ENCODE measurements at places on chromosomes 1 and 21.
A peak's percentile ranks its signal among the peaks of the same experiment; 100 is the strongest.

DNA sequence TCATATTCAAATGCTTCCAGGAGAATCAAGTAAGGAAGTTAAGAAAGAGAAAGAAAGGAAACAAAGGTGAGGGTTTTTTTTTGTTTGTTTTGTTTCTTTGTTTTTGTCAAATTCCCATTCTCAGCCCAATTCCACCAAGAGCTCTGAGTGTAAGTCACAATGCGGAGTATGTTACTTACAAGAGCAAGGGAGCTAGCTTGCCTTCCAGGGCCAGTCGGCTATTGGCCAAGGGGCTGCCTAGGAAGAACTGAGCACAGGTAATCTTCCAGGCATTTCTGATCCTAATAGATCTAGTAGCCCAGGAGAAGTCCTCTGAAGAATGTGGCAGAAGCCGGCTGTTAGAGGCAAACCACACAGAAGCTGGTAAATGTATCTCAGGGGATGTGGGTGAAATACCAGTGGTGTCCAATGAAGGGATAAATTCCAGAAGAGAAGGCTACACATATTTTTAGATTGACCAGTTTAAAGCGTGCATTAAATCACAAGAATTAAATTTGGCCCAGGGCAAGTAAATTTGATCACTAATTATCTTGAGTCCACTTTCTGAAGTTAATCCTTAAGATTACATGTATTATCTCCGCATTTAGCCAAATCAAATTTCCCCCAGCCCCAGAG lies 239.6 kb upstream of the ADAMTS5 start:
- DNase-seq, result no peak

- DNase-seq, result no peak
Observed at GRCh38 chr1:82924666-82925065, 1074.3 kb downstream of the TTLL7 start.

DNA sequence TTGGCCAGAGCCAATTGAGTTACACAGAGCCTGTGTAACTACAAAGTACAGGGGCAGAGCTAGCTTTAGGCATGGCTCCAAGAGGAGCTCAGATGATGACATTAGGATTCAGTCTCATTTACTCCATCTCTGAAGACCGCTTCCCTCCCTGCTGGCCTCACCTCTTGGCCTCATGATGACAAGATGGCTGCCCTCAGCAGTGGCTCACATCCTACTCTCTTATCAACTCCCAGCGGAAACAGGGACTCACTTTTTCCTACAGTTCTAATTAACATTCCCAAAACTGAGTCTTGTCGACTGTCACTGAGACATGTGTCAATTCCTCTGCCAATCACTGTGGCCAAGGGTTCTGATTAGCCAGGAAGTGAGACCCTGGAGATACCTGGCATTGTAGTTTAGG lies 59.4 kb upstream of the ECE1 start:
- DNase-seq, result no peak

- no peak for DNase-seq
Observed at GRCh38 chr1:94745742-94746141, 74.4 kb upstream of the SLC44A3 start.

- no peak for DNase-seq
Observed at GRCh38 chr1:175820456-175821025, 77.1 kb upstream of the TNR start.

GRCh38 chr1:230728710-230729392 lies 14.9 kb upstream of the AGT start:
- DNase-seq, result no peak

DNA sequence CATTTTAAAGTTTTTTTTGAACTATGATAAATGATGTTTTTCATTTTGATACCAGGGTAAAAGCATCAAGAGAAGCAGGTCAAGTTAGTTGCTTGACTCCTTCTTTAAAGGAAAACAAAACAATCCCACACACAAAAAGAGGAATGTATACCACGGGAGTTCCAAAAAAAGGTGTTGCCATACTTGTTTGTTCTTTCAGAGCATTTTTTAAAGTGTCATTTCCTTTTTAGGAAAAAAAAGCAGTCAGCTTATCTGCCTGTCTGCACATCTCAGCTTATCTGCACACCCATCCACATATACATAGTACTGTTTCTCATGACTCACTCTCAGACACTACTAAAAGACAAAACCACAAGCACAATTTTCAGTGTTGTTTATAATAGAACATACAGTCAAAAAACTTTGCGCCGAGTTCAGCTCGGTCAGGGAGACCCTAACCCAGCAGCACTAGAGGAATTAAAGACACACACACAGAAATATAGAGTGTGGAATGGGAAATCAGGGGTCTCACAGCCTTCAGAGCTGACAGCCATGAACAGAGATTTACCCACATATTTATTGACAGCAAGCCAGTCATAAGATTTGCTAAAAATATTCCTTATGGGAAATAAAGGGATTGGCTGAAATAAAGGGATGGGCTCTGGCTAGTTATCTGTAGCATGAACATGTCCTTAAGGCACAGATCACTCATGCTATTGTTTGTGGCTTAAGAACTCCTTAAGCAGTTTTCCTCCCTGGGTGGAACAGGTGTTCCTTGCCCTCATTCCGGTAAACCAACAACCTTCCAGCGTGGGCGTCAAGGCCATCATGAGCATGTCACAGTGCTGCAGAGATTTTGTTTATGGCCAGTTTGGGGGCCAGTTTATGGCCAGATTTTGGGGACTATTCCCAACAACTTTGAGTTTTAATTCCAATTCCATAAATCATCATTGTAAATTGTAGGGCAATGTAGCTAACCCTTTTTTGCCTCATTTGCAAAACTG lies 11.4 kb upstream of the MNDA start:
- peak; percentile 27 for DNase-seq

DNA sequence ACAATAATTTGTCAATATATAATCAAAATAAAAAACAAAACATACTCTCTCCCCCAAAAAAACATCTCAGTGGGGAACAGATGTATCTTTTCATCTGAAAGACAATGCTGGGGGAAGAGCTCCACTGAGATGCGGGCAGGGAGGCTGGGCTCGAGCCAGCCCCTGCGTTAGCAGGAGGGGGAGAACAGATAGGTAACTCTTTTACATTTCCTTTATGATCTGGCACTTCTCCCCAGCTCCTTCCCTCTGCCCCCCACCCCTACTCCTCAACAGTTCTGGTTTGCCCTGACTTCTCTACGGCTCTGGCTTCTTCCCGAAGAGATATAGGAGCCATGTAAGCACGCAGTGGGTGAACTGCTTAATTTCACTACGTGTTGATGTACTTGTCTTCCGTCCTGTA lies 12.4 kb downstream of the LEPR start:
- DNase-seq, result no peak

GRCh38 chr1:230350208-230350921 lies 75.8 kb downstream of the PGBD5 start:
- DNase-seq, result peak; percentile 12

DNA sequence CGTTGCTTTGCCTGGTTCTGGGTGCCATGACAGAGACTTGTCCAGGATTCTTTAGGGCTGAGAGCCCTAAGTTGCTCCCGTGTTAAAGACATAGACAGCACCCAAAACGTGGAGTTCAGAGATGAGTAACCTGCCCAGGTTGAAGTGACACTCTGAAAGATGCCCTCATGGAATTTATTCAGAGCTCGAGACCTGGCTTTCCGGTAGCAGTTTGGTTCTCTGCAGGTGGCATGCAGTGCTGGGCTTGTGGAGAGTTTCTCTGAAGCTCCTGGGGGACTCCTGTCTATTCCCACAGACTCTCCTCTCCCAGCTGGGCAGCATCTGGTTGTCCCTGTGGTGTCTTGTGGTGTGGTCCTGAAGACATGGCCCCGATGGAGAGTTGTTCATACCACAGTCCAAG lies 241.0 kb downstream of the RHOU start:
- DNase-seq, result no peak

DNA sequence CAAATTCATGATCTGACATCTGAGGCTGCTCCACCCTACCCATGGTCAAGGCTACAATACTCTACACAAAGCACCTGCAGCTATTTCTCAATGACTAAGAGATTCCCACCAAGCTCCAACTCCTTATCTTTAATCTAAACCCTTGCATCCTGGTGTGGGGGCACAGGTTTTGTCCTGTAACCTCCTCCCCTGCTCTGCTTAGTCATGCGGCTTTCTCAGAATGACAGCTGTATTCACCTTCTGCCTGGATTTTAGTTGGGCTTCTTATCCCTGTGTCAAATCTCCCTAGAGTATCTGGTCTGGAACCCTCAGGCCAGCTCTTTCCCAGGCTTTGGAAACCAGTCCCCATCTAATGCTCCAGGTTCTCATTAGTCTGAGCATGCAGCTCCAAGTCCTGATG lies 159.0 kb downstream of the BARHL2 start:
- no peak for DNase-seq

GRCh38 chr1:2231532-2232254 lies 3.6 kb downstream of the SKI start:
- DNase-seq, result peak; percentile 40

GRCh38 chr1:243842978-243843511 lies 7.0 kb downstream of the AKT3 start:
- peak; percentile 73 for DNase-seq

GRCh38 chr1:25194572-25195020 lies 37.7 kb downstream of the SYF2 start:
- DNase-seq, result no peak

GRCh38 chr1:20280906-20281305 lies 9.8 kb upstream of the VWA5B1 start:
- no peak for DNase-seq

DNA sequence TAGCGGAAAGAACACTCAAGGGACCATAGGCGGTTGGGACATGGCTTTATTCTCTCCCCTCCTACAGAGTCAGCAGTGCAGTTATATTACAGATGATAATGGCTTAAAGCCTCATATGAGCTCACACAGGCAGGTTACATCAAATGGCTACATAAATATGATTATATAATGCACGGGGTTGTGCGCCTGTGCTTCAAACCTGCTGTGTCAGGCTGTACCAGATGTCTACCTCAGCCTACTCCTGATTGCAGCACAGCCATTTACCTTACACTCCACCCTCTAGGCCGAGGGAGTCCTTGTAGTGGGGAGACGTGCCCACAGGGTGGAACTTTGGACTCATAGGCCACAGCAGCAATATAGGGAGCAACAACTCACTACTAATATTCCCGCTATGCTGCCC lies 16.4 kb upstream of the TBX19 start:
- no peak for DNase-seq

DNA sequence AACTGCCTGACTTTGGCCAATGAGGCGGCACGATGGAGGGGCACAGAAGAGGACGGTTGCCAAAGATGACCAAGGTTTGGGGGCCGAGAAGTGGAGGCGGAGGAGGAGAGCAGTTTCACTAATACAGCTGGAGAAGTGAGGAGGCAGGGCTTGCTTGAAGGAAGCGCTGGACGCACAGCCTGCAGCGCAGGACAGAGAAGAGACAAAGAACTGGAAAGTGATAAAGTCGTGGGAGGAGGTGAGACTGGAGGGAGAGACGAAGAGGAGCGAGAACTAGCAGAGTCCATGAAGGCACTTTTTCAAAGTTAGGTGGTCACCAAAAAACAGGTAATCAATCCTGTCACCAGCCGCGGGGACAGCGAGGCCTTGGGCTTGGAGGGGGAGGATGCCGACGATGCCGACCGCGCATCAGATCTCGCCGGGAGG lies 771 bp downstream of the PACC1 start:
- no peak for DNase-seq

DNA sequence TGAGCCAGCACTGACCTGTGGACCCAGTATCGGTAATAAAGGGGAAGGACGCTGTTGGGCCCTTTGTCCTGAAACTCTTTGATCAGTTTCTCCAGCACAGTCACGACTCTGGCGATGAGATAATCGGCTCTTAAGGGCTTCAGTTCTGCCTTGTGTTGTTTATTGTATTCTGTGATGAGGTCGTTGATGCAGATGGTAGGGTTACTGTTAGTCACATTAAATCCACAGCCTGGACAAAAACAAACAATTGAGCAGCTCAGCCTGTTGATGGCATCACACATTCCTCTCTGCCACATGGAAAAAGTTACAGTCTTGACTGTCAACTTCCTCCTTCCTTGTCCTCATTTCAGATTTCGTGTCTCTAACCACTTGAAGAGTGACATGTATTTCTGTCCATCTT lies 57.6 kb downstream of the SIM2 start:
- DNase-seq, result no peak

DNA sequence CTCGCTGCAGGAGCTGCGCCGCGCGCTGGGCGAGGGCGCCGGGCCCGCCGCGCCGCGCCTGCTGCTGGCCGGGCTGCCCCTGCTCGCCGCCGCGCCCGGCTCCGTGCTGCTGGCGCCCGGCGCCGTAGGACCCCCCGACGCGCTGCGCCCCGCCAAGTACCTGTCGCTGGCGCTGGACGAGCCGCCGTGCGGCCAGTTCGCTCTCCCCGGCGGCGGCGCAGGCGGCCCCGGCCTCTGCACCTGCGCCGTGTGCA lies 730 bp downstream of the OLIG1 start:
- no peak for DNase-seq

- peak; percentile 11 for DNase-seq
Observed at GRCh38 chr1:174158767-174159251, 511 bp upstream of the RABGAP1L start.

- peak; percentile 97 for DNase-seq
Observed at GRCh38 chr1:205284420-205285144, 37.0 kb downstream of the NUAK2 start.

GRCh38 chr1:10901891-10902805 lies 105.7 kb upstream of the CASZ1 start:
- DNase-seq, result peak; percentile 76

DNA sequence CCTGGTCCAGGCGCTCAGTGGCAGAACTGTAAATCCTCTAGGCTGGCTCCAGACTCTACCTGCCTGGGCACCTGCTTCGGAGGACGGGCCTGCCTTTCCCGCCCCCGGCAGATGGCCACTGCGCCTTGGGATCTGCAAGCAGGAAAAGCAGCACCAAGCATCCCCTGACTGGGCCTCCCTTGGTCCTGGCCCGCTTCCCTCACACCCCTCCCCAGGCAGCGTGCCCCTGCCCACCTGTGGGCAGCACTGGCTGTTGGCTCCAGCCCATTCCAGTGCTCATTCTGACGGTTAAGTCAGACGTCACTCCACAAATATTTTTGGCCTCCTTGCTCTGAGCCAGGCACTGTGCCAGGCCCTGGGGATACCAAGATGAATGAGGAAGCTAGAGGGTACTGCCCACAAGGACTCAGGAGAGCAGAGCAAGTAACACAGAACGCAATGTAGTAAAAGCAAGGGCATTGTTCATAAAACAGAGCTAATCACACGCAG lies 22.0 kb upstream of the BLACAT1 start:
- no peak for DNase-seq

DNA sequence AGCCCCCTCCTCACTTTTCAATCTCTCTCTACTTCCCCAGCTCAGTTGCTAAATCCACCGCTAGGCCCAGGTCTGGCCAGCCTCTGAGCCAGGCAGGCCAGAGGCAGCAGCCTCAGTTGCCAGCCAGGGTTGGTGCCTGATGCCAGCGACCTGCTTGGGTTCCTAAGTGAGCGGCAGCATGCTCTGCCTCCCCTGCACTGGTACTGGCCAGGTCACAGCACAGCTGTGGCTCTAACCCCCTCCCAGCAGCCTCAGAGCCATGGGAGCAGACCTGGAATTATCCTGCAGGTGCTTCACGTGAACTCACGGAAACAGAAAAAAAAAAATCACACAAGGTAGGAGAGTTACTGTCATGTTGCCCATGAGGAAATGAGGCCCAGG lies 82.5 kb upstream of the ATF3 start:
- no peak for DNase-seq

DNA sequence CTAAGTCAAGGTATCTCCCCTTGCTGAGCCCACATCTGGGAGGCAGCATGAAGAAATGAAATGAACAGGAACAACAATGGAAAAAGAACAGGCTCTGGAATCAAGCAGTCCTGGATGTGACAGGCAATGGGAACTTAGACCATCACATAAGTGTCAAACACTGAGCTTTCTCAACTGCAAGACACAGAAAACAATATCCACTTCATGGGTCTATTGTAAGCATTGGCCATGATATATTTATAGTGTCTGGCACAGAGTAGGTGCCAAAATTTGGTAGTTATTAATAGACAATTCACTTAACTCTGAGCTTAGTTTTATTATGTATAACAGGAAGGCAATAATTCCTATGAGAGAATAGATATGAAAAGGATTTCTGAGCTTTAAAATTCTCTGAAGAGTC lies 64.1 kb upstream of the ATP1B1 start:
- no peak for DNase-seq
